Fibroblast of skin of right biceps (primary cell): ENCODE measurements at places on chromosomes 13 and 19.

DNA sequence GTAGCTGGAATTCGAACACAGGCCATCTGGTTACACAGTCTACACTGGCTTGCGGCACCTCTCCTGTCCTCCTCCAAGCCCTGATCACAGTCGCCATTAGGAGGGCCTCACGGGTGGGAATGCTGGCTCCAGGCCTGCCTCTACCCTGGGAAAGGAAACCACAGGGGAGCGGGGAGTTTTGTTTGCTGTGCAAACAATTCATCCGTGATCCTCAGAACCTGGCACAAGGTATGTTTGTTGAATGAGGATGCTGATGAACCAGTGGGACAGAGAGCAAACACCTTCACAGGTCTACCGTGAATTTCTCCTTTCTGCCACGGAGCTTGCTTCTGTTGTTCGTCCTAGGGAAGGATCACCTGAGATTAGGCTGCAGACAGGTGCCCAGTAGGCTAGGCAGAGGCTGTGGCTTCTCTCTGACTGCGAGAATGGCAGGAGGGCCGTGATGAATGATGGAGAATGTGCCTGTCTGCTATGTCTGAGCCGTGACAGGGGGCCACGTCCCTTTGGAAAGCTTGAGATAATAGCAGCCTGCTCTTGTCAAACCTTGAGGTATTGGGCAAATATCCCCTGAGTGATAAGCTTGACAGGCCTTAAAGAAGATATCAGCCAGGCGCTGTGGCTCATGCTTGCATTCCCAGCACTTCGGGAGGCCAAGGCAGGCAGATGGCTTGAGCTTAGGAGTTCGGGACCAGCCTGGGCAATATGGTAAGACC lies 36.7 kb downstream of the PIN1 start:
- no peak for DNase-seq

DNA sequence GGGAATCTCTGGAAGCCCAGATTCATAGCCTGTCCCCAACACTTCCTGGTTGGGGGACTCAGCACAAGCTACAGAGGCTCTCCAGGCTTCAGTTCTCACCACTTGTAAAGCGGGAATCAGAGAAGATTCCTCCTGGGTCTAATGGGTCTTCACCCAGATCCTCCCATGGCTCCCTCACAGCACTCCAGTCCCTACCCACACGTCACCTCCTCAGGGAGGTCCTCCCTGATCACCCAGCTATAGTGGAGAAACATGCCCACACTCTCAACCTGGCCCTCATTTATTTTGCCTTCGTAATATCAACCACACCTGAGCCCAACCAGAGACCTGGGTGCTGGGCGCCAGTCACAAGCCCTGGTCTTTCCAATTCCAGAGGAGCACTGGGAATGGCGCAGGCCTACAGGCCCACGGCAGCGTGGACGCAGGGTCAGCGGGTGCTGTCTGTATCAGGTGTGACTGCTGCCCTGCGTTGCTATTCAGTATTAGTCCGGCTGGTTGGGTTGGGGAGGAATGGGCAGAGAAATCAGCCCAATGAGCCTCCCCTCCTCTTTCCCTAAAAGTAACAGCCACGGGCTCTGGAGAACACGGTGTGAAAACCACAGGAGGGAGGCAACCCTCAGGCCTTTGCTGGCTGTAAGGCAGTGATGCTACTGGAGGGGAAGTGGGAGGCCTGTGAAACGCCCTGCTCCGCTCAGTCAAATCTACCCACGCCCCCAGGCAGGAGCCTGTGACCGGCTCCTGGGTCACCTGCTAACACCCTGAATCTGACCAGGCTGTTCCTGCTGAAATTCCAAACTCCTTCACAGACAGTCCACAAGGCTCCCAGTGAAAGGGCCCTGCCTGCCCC lies 5.2 kb downstream of the AKT2 start:
- DNase-seq = no peak

DNA sequence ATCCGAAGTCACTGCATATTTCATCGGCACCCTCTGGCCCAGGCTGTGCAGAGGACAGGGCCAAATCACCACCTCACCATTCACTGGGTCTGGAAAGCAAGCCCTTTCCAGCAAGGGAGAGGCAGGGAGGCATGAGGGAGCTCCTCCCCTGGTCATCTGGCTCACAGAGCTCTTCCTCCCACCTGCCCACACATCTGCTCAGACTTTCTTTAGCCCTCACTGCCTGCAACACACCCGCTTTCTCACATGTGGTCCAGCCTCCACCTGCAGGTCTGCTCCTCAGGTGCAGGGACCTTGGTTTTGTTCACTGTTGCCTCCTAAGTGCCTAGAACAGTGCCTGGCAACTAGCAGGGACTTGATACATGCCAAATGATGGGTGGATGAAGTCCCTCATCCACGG lies 21.0 kb upstream of the SLC35E1 start:
- no peak for DNase-seq

DNA sequence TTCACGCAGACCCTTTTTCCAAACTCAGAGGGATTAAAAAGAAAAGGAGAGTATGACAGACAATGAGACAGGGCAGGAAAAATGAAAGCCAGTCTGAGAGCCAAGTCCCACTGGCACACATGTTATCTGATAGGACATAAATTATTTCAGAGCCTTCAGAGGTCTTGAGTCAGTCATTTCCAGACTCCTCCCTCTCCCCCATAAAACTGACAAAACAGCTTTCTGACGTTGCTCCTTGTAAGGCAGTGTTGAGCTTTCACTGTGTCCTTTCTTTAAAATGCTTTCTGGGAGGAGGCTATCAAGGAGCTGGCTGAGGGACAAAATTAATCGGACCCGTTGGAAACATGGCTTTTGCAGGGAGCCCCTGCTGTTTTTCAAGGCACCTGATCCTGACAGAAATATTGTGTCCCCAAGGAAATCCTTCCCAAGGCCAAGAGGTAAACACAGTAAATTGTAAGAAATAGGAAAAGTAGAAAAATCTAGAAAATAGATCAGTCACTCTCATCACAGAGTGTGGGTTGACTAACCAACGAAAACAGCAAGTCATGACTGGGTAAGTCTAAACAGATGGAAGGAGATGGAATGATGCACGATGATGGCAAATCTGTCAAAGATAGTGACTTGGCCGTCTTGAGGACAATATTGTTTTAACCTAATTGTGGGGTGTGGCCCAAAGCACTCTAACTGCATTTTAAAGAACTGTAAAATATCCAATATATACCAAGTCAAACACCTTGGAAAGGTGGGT lies 89.7 kb downstream of the DCT start:
- peak; percentile 42 for DNase-seq

DNA sequence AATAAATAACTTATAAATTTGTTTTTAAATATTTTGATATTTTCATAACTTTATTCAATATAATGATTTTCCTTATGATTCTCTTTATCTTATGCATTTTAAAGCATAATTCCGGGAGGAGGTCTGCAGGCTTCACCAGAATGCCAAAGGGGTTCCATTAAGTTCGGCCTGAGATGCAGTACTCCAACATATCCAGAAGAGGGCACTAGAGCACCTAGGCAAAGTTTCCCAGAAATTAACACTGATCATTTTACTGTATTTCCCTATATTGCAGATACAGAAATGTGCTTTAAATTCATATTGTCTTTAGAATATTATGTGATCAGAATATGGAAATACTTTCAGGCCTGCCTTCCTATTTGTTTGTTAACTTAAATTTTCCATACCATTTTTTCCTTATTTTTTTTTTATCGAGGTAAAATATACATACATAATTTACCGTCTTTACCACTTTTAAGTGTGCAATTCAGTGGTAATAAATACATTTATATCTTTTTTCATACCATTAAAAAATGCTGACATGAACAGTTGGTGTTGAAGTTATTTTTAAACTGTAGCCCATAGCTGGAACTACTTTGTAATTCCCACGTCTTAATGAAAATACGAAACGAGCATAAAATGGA lies 58.9 kb upstream of the TM9SF2 start:
- peak; percentile 35 for DNase-seq

DNA sequence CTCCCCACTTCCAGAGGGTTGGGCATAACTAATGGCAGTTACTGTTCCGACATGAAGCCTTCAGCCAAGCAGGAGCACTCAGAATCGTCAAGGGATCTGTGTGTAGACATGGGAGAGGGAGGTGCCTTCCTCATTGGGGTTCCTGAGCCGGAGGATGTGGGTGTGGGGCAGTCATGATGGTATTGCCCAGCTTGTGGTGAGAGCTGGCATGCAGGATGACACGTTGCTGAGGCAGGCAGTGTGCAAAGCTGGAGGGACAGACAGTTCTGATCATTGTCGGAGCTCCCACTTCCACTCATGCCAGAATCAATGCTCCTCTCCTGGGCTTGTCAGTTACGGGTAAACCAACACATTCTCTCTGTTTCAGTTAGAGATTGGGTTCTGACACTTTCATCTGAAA lies 83.9 kb upstream of the TSC22D1 start:
- DNase-seq = peak; percentile 40

DNA sequence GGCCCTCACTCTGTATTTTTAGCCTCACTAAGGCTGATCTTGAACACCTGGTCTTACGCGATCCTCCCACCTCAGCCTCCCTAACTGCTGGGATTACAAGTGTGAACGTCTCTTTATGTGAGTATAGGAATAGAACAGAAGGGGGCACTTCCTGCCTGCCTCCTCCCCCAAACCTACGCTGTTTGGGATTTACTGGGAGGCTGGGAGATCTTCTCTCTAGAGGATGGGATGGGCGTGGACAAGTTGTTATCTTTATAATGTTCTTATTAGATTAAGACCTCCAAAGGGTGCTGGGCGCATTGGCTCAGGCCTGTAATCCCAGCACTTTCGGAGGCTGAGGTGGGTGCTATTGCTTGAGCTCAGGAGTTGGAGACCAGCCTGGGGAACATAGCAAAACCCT lies 2.9 kb upstream of the CSNK1G2 start:
- no peak for DNase-seq
